Osteoblast (primary cell): ENCODE measurements at places on chromosomes 4 and X. TPM values are rescaled to one million over a fixed set of nuclear protein-coding genes. Genes with fewer than 3 reads are reported as not detected.

PLXNB3 gene
- 2.7 and 4.3 TPM in 2 replicates for total RNA-seq

MAGEC2 gene
- total RNA-seq: not detected in 2 replicates

TCP11X2 gene
- total RNA-seq: not detected in 2 replicates

CXCL11 gene
- total RNA-seq: not detected in 2 replicates

FAT4 gene
- total RNA-seq: 27.9 and 31.2 TPM in 2 replicates

FGFBP2 gene
- total RNA-seq: 0.36 TPM in 1 of 2 replicates, not detected in the other

GABRG1 gene
- total RNA-seq: not detected in 2 replicates

MAGED4B gene
- total RNA-seq: 24.6 and 29.8 TPM in 2 replicates

MPP1 gene
- 14.8 and 17.1 TPM in 2 replicates for total RNA-seq

DNAAF6 gene
- total RNA-seq: not detected in 2 replicates

KLHL4 gene
- 0.72 and 1.2 TPM in 2 replicates for total RNA-seq

HSFX1 gene
- 0.36 and 0.59 TPM in 2 replicates for total RNA-seq

GLOD5 gene
- not detected in 2 replicates for total RNA-seq

HEPH gene
- 63.0 and 64.5 TPM in 2 replicates for total RNA-seq

SASH3 gene
- not detected in 2 replicates for total RNA-seq

NPNT gene
- total RNA-seq: 0.36 and 0.59 TPM in 2 replicates

GPRIN3 gene
- under 0.01 and 0.29 TPM in 2 replicates for total RNA-seq

PRSS12 gene
- total RNA-seq: 8.5 and 9.4 TPM in 2 replicates

REPS2 gene
- 0.59 and 0.72 TPM in 2 replicates for total RNA-seq

GAGE13 gene
- not detected in 2 replicates for total RNA-seq

OTUD6A gene
- not detected in 2 replicates for total RNA-seq

PCDH10 gene
- total RNA-seq: 3.8 and 5.1 TPM in 2 replicates

UGT2B17 gene
- total RNA-seq: not detected in 2 replicates

SPANXB1 gene
- total RNA-seq: not detected in 2 replicates

TCEAL6 gene
- not detected in 2 replicates for total RNA-seq

RAB9B gene
- total RNA-seq: 1.1 and 1.8 TPM in 2 replicates

IRS4 gene
- total RNA-seq: not detected in 2 replicates
